ENCODE measurements at places on chromosomes 1 and 21.
A peak's percentile ranks its signal among the peaks of the same experiment; 100 is the strongest.

DNA sequence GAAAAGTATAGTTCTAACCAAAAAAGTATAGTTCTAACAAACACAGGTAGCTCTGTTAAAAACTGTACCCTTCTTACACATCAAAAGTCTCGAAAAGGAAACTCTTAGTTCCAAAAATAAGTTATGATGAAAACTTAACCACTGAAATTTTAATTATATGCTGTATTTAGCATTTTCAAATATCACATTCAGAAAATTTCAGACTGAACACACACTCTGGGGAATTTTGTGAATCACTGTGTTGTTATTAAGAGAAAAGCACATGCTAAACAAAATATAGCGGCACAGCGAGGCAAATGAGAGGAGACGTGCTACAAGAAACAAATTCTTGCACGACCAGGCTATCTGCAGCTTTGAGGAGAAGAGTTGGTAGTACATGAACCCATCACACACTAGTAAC is 30.4 kb downstream of the VAV3 start:
- DNase-seq: no peak

DNA sequence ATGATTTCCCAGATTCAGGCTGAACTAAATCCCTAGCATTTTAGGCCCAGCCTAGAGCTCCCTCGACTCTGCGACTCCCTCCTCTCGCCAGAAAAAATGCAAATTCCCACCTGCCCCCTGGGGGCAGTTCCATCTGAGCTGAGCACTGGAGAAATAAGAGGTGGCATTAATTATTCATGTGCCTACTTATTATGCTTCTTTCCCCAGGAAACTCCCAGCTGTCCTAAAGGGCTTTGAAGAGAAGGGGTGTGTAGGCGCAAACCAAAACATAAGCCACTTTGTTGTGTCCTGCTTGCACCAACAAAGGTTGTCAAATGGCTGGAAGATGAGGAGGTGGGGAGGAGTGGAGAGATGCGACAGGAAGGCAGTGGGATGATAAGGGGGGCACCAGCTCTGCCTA is 41.4 kb upstream of the GOLT1A start:
- DNase-seq: no peak

DNA sequence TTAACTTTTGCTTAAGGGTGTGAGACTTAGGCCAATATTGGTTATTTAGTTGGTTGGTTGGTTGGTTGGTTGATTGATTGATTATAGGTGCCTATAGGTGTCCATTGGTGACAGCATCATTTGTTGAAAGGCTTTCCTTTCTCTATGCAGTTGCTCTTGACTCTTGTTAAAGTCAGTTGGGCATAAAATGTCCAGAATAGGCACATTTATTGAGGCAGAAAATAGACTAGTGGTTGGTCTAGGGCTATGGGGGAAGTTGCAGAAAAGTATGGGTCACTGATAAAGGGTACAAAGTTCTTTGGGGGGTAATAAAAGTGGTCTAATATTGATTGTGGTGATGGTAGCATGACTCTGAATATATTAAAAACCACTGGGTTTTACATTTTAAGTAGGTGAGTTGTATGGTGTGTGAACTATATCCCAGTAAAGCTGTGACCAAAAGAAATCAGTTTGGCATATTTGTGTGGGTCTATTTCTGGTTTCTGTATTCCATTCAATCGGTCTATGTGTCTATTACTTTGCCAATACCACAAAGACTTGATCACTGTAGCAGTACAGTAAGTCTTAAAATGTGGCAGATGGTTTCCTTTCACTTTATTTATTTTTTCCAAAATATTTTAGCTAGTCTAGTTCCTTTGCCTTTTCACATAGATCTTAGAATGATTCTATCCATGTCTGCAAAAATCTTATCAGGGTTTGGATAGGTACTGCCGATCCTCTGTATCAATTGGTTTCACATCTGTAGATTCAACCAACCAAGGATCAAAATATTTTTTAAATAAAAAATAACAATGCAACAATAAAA is 63.0 kb downstream of the ATP1A1 start:
- DNase-seq: no peak

- no peak for DNase-seq
These were observed 37.0 kb downstream of the SPAG17 start for GRCh38 chr1:118148034-118148433.

GRCh38 chr1:101154547-101154946 is 82.3 kb upstream of the S1PR1 start:
- DNase-seq: no peak

DNA sequence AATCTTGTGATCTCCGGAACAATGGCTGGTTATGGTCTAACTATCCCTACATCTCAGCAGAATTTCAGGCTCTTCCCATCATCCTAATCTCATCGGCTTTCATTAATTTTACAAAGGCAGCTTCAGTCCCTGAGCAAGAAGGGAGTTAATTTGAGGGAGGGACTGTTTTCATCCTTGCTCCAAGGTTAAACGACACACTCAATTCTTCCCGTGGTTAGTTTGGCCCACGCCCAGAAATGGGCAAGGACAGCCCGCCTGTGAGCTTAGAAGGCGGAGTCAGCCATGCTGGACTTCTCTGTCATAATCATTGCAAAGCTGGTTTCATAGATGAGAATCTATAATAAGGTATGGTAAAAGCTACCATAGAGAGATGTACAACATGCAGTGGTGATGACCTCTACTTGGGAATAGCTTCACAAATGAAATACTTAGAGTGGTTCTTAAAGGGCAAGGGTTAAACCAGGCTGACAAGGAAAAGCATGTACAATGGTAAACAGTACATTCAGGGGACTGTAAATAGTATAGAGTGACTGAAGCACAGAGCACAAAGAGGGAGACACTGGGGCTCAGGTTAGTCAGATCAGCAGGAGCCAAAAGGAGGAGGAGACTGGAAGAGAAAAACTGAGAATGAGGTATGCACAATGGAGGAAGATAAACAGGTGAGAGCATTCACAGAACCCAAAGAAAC is 108.8 kb downstream of the SMYD3 start:
- no peak for DNase-seq

DNA sequence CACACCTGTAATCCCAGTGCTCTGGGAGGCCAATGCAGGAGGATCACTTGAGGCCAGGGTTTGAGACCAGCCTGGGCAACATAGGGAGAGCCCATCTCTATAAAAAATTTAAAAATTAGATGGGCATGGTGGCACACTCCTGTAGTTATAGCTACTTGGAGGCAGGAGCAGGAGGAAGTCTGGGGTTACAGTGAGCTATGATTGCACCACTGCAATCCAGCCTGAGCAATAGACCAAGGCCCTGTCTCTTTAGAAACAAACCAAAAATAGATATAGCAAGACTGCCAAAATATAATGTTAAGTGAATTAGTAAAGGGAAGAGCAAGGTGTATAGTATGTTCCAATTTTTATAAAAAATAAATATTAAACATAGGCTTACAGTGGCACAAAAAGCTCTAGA is 28.8 kb downstream of the PLEKHO1 start:
- no peak for DNase-seq

GRCh38 chr1:27615346-27616192 is 11.6 kb upstream of the AHDC1 start:
- no peak for DNase-seq

- DNase-seq: no peak
These were observed 274.5 kb downstream of the S1PR1 start for GRCh38 chr1:101511202-101511891.

DNA sequence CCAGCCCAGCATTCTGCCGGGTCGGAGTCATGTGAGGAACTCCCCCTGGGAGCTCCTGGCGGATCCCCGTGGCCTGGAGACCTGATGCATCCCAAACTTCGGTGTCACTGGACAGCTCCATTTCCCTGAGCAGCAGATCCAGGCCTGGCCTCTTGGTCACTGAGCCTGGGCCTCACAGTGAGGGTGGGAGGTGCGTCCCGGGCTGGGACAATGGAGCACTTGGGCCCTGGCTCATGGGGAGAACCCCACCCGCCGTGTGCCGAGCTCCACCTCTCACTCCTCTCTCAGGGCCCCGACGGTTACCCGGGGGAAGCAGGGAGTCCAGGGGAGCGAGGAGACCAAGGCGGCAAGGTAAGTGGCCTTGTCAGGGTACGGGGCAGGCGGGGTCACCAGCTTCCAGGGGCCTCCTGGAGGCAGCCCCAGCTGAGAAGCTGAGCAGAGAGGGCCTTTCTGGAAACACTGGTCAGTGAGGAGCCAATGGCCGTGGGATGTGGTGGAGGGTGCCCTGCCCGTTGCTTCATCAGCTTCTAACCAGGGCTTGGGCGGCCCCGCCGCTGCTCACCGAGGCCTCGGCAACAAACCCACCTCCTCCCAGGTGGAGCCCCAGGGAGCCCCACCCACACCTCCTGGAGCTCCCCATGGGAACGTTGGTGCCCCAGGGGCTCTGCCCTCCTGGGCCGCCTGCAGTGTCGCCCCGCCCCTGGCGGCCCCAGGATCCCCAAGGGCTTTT is 19.8 kb downstream of the COL6A2 start:
- no peak for DNase-seq

DNA sequence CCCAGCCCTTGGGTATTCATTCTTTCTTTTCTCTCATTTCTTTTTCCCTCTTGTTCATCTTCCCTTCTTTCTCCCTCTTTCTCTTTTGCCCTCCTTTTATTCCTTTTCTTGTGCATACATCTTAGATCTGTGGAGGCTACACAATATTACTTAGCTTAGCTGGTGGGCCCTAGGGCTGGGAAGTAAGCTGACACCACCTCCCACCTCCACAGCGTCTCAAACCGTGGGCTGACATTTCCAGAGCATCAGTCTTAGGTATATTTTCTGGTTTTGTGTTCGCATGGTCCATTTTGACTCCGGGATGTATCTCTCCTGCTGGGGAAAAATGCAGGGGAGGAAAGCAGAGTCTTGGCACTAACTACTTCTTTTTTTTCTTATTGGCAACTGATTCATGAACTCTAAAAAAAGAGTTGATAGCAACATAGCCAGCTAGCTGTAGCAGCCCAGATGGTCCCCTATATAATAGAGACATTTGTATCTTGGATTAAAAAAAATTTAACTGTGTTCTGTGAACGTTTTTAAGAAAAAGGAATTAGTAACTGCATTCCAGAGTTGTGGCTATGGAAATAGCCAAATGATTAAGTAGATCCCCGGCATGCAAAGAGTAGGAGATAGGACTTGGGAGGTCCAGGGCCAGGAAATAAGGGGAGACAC is 15.5 kb downstream of the CNIH3 start:
- no peak for DNase-seq

DNA sequence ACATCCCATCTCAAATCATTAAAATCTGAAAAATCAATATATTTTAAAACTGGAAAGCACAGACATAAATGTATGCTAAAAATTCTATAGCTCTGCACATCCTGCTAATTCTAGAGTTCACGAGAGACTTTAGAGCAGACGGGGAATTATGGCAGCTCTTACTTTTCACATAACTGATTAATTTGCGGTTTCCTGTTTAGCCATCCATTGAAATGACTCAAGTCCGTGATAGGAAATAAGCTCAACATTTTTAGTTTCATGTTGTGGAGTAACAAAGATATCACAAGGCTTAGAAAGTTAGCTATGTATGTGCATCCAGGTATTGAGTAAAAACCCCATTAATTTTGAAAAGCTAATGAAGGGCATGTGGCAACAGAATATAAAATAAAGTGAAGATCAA is 123.2 kb downstream of the SMYD2 start:
- DNase-seq: no peak

- no peak for DNase-seq
These were observed 15.3 kb downstream of the CD55 start for GRCh38 chr1:207336559-207337467.

- DNase-seq: no peak
These were observed 4.4 kb downstream of the ST7L start for GRCh38 chr1:112614460-112615065.

DNA sequence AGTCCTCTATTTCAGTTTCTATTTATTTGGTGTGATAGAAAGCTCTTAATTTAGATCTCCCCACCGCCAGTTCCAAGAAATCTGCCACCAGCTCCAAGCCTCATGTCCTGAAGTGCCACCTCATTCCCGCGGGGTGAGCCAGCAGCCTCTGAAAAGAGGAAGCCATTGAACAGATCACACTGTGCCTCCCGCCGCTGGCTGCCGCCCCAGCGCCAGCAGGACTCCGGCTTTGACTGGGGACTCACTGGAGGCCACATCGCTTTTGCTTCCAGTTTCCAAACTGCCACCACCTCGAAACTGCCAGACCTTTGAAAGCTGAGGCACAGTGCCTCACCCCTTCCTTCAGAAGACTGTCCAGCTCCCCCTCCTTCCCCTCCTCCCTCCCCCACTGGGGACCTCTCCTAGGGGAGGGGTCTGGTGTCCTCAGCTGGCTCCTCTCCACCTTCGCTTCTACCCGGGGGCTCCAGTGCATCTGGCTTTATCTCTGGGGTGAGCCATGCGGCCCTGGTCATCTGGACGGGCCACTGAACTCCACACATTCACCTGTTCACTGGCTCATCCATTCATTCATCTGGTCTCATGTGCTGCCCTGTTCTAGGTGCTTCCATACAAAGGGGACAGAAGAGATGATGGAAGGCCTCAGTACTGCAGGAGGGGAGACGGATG is 58.9 kb downstream of the VPS26C start:
- peak; percentile 74 for DNase-seq

DNA sequence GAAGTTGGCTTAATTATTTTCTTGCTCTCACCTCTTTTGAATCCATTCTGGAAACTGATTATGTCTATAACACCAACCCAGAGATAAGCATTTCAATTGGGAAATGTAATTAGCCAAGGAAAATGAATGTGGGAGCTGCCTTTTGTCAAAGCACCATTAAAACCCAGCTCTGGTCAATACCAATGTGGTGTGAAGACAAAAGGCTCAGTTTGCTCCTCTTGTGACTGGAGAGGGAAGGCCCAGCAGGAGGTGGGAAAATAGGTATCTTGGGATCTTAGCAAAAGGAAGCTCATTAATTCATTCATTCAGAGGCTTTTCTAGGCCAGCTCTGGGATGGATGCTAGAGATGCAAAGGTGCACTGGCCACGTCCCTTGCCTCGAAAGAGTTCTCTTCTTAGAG is 75.0 kb upstream of the SELENON start:
- no peak for DNase-seq

DNA sequence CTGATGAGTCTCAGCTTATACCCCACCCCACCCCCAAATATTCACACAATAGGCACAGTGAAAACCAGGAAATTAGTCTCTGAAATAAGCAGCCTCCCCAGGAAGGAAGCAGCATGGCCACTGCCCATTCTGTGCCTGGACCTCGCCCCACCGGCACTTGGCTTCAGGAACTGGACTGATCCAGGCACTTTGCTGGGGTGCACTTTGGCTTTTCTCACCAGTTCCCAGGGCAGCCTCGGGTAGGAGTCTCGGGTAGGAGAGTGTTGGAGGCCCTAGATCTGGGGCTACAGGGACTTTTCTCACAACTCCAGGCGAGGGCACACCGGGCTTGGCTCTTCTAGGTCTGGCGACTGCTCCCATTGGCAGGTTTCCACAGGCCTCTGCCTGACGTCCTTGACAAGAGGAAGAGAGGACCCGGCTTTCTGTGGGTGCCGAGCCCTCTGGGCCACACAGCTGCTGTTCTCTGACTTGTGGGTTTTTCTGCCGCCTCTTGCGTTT is 18.7 kb downstream of the ADARB1 start:
- no peak for DNase-seq

GRCh38 chr1:54768093-54768492 is 3.8 kb upstream of the PARS2 start:
- no peak for DNase-seq

DNA sequence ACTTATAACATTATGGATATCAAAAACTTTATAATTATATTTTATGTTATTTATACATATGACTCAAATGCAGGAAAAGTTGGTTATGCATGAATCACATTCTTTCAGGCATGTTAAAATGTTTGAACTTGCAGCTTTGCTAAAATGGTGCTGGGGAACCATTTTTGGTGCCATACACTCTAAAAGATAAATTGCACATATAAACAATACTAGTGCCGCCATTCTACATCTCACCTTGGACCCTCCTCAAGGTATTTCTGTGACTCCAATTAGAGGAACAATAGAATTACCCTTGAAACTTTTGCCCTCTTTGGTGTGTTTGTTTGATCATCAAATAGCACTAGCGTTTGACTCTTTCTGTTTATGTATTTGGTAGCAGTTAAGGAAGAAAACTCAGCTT is 997 bp downstream of the PRKACB start:
- peak; percentile 19 for DNase-seq

Data from GDM1 (cell line).